ENCODE measurements at places on chromosomes 7 and 10.

GRCh38 chr10:34001087-34001580 is 666.7 kb upstream of the NRP1 start:
- no peak for DNase-seq

- no peak for DNase-seq
These were observed 765.9 kb downstream of the LRMDA start for GRCh38 chr10:76197293-76197692.

- no peak for DNase-seq
These were observed 93.8 kb upstream of the NOBOX start for GRCh38 chr7:144497282-144497681.

GRCh38 chr10:34183016-34183796 is 631.9 kb downstream of the PARD3 start:
- no peak for DNase-seq

Measured in activated T-cell treated with anti-CD3 and anti-CD28 coated beads, Interleukin-2, amount 50 U/mL, for 48 hours (primary cell).